ENCODE measurements at places on chromosomes 13 and 19. TPM values are rescaled to one million over a fixed set of nuclear protein-coding genes. Genes with fewer than 3 reads are reported as not detected.

DNA sequence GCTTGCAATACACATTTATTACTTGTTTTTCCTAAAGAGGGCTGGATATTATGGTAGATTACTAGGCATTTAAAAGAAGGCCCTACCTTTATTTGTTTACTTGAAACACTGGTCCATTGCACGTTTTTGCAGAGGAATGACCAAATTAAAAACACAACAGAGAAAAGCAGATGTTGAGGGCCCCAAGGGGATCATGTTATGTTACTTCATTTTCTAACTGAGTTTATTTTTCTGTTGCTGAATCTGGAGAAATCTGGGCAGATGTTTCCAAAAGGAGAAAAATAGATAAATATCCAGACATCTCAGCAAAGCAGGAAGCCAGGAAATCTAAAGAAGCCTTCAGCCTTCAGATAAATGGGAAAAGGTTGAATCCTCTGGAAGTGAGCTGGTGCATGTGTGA is 353.0 kb downstream of the NDFIP2 start:
- no peak for DNase-seq

The SKA3 gene
- total RNA-seq: under 0.01 TPM

The SOX1 gene
- not detected for total RNA-seq

DNA sequence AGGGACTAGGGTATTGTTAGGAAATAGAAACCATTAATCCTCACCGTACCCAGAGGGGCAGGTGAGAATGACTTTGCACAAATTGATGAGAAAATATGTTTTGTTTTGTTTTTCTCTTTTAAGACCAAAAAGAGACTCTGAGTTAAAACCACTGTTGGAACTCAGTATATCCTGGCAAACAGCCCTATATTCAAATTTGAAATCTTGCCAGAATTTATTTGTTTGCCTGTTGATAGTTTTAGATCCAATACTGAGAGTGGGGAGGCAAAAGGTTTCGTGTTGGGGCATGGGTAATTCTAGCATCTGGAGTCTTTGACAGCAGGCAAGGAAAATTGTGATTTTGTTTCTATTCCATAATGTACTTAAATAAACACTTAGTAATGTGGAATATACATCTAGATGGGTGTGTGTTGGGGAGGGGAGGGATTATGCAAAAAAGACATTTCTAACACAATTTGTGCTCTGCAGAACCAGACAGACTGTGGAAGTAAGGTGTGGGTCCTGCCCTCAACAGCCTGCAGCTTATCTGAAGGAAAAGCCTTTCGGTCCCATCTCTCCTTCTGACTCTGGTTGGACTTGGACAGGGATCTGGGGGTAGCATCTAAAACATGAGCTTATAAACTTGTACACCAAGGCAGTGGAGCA is 190.7 kb downstream of the OXGR1 start:
- DNase-seq: no peak

GRCh38 chr19:1592024-1592754 is 476 bp downstream of the MBD3 start:
- DNase-seq: peak; percentile 90

DNA sequence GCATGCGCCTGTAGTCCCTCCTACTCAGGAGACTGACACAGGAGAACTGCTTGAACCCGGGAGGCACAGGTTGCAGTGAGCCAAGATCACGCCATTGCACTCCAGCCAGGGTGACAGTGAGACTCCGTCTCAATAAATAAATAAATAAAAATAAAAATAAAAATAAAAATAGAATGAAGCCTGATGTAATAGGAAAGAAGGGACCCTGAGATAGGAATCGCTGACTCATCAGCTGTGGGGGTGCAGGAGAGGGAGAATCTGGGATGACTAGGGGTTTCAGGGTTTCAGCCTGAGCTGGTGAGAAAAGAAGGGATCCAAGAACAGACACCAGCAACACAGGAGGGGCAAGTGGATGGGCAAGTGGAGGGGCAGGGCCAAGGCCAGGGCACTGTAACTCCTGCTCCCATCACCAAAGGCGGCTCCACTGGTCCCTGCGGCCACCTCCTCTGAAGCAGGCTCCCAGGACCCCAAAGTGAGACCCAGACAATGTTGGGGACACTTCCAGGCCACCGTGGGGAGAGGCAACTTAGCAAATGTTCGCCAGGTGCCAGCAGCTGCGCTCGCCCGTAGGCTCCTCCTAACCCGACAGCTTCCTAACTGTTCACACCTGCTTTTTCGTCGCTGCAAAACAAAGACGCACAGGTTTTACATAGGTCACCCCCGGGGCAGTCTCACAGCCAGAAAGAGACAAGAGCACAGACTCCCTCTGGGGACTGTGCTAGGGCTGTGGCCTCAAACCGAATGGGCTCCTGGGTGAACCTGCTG is 1.2 kb downstream of the HAUS8 start:
- no peak for DNase-seq

DNA sequence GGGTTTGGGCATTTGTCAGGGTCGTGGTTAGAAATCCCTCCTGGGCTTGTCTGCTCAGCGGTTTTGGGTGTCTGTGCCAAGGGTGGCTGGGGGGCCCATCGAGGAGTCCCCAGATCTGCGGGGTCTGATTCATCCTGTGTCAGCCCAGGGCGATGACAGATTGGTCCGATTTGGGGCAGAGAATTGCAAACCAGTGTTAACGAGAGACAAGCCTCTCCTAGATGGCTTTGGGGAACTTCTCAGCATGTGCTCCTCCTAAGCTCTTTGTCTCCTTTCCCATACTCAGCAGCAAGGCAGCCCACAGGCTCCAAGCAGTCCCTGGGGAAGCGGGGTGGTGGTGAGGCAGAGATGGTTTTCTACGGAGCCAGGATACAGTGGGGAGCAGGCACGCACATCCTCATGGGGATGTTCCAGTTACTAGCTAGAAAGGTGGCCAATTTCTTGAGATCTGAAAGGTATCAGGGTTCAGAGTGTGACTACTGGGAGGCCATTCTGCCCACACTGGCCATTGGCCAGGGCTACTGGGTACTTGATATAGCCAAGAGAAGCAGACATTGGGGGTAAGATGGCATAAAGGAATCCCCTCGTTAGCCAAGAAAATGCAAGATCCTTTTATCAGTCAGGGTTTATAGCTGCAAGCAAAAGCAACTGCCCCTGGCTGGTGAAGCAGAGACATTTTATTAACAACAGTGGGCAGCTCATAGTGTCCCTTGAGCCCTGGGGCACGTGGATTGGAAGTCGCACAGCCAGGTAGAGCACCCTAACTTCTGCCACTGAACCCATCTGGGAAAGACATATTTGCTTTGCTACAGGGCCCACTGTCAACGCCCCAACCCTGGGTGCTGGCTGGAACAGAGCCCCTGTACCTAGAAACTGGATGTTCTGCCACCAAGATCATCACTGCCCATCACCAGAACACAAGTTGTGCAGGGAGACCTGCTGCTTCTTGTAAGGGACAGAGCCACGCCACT is 63.6 kb downstream of the RGCC start:
- DNase-seq: no peak

The VSIG10L gene
- total RNA-seq: 1.3 TPM

- DNase-seq: no peak
These were observed 4.8 kb upstream of the DPRX start for GRCh38 chr19:53626976-53627375.

All from body of pancreas (tissue), 4 donors.